ENCODE measurements at places on chromosomes 2 and 18.

DNA sequence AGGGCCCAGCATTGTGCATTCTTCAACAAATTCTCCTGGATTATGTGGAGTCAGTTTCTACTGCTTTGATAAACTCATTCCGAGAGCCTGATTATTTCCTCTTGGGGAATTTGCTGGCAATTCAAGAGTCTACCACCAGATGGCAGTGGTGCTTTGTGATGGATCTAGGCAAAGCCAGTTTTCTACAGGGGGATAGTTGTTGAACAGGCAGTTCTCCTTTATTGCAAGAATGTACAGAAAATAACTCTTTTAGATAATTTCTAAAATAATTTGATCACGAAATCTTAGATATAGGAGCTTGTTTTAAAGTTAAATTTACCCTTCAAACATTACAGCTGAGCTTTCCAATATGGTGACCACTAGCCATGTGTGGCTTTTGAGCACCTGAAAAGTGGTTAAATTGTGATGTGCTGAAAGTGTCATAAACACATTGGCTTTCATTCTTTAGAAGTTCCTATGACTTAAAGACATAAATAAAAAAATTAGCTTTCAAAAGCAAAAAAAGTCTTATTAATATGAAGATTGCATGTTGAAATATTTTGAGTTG is 66.7 kb upstream of the HAAO start:
- peak; percentile 76 for DNase-seq

DNA sequence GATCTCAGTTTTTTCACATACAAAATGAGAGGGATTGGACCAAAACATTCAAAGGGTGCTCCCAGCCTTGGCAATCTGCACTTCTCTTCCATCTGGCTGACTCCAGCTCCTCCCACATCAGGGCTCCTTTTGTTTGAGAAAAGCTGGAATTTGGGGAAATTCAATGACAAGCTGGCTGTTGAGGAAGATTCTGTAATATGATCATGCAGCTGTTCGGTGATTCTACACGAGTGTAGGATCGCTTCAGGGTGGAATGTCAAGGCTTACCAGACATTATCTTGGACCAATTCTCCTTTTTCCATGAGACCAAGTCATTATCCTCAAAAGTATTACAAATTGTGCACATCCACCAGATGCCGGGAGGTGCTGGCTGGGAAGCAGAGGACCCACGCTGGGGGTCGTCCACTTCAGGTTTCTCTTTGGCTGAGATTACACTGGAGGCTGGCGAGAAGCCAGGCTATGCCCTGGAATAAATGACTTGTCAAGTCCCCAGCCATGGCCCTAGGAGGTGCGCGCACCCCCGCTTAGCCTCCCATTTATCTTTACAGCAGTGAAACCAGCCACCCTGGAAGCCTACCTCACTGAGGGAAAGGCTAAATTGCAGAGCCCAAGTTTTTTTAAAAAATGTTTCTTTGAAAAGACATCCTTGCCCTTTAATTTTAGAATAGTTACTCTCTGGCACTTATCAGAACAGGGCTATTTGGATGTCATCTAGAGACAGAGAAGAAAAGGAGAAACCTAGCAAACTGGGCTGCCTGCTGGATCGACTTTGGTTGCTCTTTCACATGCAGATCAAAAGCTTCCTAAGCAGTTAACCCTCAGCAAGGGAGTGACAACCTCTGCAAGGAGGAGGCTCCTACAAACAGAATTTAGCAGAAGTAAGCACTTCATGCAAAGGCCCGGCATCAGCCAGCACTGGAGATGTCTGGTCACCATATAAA is 42.5 kb upstream of the LCLAT1 start:
- no peak for DNase-seq

GRCh38 chr2:26292646-26293045 is 47.9 kb downstream of the HADHB start:
- DNase-seq: peak; percentile 27

DNA sequence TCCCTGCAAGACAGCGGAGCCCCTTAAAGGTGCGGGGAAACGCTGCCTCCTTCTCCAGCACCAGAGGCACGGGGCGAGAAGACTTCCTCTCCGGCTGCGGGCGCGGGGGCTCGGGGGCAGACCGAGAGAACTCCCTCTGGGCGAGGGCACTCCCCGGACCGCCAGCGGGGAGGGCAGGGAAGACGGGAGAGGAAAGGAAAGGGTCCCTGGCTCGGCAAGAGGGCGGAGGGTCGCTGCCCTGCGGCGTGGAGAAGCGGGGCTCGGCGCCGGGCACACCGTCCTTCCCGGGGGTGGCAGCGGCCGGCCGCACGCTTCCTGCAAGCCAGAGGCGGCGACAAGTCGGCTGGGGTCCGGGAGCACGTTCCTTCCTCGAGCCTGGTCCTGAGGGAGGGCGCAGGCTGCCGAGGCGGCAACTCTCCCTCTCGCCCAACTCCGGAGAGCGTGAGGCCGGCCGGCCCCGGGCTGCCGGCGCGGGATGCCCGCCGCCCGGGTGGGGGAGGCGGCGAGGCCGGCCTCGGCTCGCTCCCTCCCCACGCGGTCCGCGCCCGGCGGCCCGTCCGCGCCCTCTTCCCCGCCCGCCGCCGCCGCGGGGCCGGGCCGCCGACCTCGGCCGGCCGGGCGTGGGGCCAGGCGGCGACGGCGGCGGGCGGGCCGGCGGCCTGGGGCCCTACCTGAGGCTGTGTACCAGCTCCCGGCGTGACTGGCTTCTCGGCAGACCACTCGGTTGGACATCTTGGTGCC is 1.1 kb downstream of the MEMO1 start:
- no peak for DNase-seq

- DNase-seq: no peak
Measured at GRCh38 chr2:101251844-101252407, 760 bp upstream of the CNOT11 start.

DNA sequence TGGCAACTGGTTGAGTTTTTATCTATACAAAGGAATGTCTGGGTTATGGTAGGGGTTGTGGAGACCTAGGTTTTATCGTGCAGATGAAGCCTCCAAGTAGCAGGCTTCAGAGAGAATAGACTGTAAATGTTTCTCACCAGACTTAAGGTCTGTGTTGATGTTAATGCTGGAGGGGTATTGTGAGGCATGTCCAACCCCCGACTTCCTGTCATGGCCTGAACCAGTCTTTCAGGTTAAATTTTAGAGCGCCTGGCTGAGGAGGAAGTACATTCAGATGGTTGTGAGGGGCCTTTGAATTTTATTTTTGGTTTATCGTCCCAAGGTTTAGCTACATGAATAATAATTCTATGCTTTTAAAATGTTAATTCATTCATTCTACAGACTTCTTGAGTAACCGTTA is 435.1 kb downstream of the DLGAP1 start:
- DNase-seq: no peak

DNA sequence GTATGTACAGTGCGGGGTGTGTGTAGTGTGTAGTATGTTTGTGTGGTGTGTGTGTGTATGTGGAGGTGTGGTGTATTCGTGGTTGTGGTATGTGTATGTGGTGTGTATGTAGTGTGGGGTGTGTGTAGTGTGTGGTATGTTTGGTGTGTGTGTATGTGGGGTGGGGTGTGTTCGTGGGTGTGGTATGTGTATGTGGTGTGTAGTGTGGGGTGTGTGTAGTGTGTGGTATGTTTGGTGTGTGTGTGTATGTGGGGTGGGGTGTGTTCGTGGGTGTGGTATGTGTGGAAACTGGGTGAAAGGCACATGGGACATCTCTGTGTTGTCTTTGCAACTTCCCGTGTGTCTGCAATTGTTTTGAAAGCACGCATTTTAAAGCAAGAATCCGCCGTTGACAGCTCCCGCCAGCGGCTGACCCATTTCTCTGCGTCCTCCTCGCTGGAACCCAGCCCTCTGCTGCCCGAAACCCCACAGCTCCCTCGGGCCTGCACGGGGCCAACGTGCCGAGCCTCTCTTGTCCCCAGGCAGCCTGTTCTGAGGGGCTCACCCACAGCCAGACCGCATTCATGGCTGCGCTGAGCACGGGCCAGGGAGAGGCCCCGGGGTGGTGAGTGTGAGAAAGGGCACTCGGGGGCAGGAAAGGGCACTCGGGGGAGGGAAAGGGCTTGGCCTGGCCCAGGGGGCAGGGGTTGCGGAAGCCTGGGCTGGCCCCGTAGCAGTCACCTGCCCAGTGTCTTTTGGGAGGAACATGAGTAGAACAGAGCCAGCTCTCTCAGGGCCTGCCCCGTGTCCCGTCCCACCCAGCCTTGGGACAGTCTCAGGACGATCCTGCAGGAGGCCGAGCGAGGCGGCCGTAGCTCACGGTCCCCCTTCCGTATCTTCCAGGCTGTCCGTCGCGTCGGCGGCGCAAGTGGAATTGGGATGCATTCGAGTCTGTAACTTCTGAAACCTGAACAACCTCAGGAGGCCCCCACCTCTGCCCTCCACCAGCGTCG is 61.4 kb downstream of the TWIST2 start:
- DNase-seq: no peak

GRCh38 chr2:188443207-188443606 is 151.5 kb downstream of the GULP1 start:
- DNase-seq: no peak

- DNase-seq: no peak
Measured at GRCh38 chr2:171889333-171889732, 4.7 kb downstream of the SLC25A12 start.

GRCh38 chr2:46735108-46735691 is 180.4 kb downstream of the MCFD2 start:
- no peak for DNase-seq
